Stimulated activated CD4-positive, alpha-beta T cell treated with anti-CD3 and anti-CD28 coated beads, Interleukin-12 subunit alpha, Interleukin-12 subunit beta, amount 100 ng/mL, for 24 hours (primary cell): ENCODE measurements at places on chromosomes 7 and 10.

DNA sequence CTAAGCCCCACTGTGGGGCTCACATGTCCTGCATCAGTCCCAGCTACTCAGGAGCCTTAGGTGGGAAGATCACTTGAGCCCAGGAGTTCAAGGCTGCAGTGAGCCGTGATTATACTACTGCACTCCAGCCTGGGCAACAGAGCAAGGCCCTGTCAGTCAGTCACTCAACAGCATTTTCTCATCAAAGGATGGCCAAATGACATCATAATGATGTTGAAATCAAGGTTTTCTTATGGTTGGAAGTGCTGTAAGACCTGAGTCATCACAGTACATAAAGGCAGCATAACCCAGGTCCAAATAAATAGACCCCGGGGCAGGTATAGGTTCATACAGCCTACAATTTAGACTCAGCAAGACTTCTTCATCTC is 341.1 kb downstream of the PARD3 start:
- no peak for DNase-seq

DNA sequence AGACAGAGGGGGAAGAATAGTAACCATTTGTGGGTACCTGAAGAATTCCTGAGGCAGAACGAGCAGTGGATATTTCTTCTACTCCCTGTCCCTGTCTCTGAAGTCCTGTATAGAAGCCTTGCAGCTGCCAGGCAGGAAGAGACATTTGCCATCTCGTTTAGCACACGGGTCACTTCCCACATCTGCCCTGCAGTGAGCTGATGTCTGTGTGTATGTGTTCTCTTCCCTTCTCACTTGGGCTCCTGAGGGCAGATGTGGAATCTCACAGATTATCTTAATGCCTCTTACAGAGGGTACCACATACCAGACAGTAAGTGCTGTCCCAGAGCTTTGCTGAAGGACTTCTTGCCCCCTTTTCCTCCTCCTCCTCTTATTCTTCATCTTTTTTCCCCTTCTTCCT is 14.1 kb upstream of the TRPV6 start:
- no peak for DNase-seq

DNA sequence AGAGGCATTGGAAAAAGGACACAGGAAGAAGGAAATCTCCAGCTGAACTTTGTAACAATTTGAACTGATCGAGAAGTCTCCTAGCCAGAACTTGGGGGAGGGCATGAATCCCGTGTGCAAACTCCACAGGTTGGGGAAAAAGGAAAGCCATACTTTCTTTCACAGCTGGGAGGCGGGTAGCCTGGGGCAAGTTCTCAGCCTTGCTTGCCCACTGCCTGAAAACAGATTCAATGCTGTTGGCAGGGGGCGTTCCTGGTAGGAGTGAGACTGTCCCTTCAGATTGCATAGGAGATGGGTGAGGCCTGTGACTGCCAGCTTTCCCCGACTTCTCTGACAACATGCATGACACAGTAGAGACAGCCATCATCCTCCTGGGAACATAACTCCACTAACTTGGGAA is 289.1 kb upstream of the PHF14 start:
- no peak for DNase-seq

- no peak for DNase-seq
Measured at GRCh38 chr7:141600168-141601006, 49.2 kb downstream of the AGK start.

GRCh38 chr7:7693881-7694280 is 24.5 kb downstream of the RPA3 start:
- no peak for DNase-seq

DNA sequence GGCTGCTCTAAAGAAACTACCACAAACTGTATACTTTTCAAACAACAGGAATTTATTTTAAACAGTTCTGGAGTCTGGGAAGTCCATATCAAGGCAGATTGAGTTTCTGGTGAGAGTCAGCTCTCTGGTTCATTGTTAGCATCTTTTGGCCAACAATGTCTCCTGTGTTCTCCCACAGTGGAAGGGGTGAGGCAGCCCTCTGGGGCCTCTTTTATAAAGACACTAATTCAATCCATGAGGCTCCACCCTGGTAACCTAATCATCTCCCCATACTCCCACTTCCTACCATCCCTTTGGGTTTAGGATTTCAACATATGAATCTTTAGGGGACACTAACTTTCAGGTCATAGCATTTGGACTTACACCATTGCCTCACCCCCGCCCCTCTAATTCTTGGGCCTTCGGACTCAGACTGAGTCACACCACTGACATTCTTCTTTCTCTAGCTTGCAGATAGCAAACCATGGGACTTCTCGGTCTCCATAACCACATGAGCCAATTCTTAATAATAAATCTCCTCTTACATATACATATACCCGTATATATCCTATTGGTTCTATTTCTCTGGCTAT is 64.3 kb upstream of the ANTXRL start:
- DNase-seq = no peak

DNA sequence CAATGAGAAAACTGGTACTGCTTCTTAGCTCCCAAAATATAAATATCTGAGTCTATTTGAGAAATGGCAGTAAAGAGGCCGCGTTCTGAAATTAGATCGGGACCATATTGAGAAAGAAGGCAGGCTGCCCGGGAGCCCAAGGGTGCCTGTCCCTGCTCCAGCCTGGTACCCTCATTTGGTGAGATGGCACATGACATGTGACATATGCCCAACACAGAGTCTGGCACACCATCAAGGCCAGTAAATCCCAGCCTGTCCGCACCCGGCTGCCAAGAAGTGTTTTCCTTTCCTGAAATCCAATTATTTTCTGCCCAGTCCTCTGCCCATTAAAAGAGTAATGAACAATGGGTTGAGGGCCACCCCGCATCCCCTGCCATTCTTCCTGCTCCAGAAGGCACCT is 66.4 kb downstream of the CDH23 start:
- no peak for DNase-seq

- no peak for DNase-seq
Measured at GRCh38 chr7:12943781-12944180, 256.3 kb downstream of the ARL4A start.

DNA sequence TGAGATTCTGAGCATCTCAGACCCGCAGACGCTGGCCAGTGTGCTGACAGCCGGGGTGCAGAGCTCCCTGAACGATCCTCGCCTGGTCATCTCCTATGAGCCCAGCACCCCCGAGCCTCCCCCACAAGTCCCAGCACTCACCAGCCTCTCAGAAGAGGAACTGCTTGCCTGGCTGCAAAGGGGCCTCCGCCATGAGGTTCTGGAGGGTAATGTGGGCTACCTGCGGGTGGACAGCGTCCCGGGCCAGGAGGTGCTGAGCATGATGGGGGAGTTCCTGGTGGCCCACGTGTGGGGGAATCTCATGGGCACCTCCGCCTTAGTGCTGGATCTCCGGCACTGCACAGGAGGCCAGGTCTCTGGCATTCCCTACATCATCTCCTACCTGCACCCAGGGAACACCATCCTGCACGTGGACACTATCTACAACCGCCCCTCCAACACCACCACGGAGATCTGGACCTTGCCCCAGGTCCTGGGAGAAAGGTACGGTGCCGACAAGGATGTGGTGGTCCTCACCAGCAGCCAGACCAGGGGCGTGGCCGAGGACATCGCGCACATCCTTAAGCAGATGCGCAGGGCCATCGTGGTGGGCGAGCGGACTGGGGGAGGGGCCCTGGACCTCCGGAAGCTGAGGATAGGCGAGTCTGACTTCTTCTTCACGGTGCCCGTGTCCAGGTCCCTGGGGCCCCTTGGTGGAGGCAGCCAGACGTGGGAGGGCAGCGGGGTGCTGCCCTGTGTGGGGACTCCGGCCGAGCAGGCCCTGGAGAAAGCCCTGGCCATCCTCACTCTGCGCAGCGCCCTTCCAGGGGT is 703 bp downstream of the RBP3 start:
- DNase-seq = no peak
